ENCODE measurements at places on chromosomes 12 and 14.

GRCh38 chr12:101628676-101629075 lies 33.9 kb downstream of the MYBPC1 start:
- no peak for DNase-seq

DNA sequence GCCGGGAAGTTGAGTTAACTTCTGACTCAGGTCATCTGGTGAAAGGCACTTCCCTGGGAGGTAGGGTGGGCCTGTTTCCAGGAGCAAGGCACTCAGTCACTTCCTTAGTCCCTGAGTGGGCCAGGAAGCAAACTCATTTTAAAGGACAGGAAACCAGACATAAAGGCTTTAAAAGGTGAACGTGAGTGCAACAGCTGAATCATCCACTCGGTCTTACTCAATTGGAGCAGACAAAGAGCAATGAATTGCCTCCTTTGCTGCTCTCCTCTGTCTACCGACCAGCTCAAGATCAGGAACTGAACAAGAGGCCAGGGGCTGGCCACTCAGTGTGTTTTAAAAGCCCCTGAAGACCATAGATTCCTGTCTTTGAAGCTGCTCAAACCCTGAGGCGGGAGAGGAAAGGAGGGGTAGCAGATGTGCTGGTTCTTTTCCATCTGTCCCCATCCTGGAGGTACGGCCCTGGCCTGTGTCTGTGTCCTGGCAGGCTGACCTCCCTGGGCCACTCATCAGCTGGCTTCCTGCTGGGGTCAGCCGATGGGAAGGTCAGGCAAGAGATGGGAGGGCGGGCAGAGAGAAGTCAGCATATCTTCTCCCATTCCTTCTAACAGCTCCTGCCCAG lies 148.9 kb downstream of the PPM1H start:
- no peak for DNase-seq

GRCh38 chr12:55842681-55843429 lies at the start of gene MMP19:
Gene MMP19 (minus strand): TSS chr12:55842936. CDS start chr12:55842830, 106 bp downstream.
- no peak for DNase-seq

DNA sequence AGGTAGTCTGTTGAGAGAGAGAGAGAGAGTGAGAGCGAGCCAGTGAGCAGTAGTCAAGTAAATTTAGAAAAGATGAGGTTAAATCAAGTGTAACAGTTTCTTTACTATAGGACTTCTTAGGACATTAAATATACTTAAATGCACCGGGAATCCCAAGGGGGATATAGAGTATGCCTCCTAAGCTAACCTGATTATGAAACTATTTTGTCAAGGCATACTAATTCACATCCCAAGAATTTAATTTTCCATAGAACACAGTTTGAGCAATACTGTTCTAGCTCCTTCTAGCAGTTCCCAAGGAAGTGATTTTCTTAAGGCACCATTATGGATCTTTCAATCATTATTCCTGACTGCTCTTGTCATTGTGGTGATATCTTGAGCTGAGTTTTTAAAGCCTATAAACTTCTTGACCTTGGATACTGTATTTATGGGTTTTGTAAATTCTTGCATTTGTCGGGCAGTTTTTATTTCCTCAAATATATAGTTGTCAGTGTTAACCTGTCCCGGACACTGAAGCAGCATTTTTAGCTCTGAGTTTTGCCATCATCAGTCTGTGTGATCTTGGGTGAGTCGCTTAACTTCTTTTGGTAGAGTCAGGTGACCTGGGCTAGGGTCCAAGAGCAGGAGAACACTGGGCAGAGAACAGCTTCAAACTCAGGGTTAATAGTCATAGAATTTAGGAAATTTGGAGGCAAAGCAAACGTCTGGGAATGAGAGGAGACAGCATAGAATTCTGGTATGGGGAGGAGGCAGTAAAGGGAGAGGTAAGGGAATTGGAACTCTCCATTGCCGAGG lies 196.5 kb upstream of the FRMD6 start:
- DNase-seq = no peak

DNA sequence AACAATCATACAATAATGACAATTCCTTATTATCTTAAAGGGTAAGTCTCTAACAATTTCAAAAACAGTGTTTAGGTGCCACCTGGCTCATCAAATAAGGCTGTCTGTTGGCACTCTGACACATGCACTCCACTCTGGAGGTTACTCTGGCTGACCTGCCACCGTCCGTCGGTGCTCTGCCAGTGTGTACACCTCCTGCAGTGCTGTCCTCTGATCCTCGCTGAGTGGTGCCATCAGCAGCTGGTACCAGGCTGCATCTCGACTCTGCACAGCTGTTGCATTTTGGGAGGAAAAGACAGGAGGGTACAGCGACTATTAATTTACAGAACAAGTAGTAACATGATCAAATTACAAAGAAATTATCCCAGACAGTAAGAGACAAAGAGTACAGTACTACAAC lies 63.9 kb downstream of the IPO8 start:
- DNase-seq = no peak

DNA sequence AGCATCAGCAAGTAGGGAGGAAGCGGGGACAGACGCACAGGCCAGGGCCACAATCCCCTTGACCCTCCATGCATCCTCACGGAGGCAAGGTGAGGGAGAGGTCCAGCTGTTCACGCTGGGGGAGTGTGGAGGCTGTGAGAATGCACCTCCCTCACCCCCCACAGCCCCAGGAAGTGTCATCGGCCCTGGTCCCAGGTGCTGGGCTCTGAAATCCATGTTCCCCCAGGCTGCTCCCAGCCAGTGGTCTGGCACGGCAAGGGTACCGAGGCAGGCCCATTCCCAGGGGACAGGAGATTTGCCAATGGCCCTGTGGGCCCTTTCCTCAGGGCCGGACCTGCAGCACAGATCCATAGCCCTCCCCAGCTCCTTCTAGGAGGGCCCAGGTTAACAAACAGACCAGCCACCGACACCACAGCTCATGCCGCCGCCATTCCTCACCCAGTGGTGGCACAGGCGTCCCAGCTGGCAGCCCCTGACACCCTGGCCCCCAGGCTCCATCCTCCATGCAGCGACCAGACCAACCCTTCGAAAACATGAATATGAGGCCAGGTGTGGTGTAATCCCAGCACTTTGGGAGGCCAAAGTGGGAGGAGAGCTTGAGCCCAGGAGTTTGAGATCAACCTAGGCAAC lies 21.9 kb upstream of the EIF5 start:
- DNase-seq = peak; percentile 41

DNA sequence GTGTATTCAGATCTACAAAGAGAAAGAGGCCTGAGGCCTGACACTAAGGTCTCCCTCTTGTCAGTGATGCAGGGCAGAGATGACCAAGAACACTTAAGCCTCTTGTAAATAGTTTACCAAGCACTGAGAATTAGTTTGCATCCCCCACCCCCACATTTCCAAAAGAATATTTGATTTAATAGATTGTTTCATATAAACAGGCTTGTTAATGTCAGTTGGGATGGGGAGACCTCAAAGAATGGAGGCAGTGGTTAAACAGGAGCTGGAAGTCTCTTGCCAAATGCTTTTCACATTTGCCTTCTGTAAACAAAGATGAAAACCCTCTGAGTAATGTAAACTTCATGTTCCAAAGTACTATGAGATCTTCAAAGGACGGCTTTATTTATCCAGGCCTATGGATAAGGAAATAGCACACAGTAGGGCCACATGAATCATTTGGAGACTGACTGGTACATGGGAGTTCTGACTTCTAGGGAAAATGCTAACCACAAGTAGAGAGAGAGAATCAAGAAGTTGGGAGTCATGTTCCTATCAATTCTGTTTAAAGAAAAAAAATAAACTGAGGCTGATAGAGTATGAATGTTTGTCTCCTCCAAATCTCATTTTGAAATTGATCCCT lies 234.7 kb downstream of the ANO2 start:
- DNase-seq = no peak

- DNase-seq = no peak
Observed at GRCh38 chr14:23443411-23443812, 8.0 kb upstream of the MYH7 start.

- DNase-seq = no peak
Observed at GRCh38 chr12:11755302-11755930, 105.9 kb downstream of the ETV6 start.

- DNase-seq = no peak
Observed at GRCh38 chr14:36901861-36902260, 240.2 kb downstream of the PAX9 start.

GRCh38 chr12:3323002-3323685 lies 167.9 kb upstream of the PRMT8 start:
- no peak for DNase-seq

DNA sequence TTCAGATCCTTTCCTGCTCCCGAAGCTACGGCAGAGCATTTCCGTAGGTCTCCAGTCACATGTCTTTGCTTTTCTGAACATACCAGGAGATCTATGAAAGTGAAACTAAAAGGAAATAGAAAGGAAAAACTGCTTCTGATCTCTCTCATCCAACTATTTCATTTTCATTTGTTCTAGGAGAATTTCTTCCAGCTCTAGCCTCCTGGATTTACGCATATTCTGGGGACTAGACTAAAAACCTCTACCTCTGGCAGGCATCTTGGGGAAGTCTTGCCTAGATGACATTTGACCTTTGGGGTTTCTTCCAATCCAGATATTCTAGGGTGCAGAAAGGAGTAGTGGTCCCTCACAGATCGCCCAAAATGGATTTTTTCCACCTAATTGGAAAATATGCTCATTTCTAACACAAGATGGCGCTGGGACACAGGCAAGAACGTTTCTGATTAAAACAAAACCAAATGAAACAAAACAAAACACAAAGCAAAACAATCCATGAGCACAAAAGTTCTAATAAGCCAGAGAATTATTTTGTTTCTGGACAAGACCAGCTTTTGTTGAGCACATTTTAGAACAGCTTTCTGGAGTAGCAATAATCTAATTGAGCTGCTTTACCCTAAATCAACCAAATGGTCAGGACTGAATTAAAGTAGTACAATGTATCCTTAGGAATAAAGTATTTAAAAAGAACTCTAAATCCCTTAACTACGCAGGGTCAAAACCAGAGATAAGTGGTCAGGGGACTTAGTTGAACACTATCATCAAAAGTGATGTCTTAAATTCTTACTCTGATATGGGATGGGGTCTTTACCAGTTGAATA lies 12.3 kb upstream of the PARP11 start:
- DNase-seq = no peak

DNA sequence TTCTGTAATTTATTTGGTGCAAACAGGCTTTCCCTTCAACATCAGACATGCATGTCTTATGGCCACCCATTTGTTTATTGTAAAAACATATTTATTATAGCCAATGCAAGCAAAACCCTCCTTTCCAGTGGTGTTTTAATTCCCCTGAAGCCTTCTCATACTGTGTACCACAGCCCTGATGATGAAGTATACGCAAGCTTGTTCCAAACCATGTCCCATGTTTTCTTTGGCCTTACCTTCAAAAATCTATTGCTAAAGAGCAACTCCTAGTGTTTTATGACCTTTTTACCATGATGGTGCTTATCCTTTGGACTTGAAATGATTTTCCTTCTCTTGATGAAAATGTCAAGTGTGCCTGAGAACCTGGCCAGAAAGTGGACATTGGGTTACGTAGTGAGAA lies 85.9 kb upstream of the CCDC91 start:
- DNase-seq = no peak

GRCh38 chr14:64210216-64210615 lies 84.0 kb downstream of the ESR2 start:
- no peak for DNase-seq

Data from posterior vena cava (tissue), 2 donors.